ENCODE measurements at places on chromosomes 13 and 19.
A peak's percentile ranks its signal among the peaks of the same experiment; 100 is the strongest.

GRCh38 chr13:66069570-66069969 lies 1160.6 kb downstream of the PCDH9 start:
- DNase-seq, result no peak

- DNase-seq, result no peak
Observed at GRCh38 chr13:85797311-85797710, 1.9 kb downstream of the SLITRK6 start.

DNA sequence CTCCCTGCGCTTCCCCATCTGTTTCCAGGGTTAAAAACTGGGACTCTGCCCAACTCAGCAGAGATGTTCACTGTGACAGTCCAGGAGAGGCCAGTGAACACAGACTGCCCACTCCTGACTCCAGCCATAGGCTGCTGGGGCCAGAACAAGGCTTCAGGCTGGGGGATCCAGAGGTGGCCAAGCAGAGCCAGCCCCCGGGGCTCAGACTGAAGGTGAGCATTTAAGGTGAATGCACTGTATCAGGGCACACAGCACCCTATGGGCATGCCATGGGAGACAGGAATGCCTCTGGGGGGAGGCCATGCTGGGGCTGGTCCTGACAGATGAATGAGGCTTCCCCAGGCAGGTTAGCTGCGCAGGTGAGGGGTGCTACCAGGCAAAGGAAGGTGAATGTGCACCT lies 96.4 kb downstream of the TUBA3C start:
- no peak for DNase-seq

- no peak for DNase-seq
Observed at GRCh38 chr19:39745643-39746042, 7.8 kb upstream of the CLC start.

GRCh38 chr19:49676136-49676783 lies 811 bp upstream of the PRMT1 start:
- peak; percentile 52 for DNase-seq

DNA sequence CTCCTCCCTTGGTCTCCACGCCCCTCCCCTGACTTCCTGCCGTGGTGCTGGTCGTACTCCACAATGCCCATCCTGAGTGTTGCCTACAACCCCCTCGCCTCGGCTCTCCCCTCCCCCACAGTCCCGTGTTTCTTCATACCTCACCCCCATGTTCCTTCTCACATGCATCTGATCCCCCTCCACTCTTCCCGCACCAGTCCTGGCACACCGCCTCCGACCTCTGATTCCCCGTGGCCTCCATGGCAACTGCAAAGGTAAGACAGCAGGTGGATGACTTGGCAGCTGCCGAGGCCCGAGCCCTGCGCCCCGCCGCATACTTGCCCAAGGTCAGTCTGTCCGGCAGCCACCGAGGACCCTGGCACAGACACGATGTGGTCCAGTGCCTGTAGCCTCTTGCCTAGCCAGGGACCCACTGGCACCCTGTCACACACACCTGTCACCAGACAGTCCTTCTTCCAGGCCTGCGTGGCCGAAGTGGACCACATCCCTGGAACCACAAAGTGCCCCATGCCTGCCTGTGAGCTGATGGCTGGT lies 16.1 kb upstream of the SDHAF1 start:
- DNase-seq, result no peak

DNA sequence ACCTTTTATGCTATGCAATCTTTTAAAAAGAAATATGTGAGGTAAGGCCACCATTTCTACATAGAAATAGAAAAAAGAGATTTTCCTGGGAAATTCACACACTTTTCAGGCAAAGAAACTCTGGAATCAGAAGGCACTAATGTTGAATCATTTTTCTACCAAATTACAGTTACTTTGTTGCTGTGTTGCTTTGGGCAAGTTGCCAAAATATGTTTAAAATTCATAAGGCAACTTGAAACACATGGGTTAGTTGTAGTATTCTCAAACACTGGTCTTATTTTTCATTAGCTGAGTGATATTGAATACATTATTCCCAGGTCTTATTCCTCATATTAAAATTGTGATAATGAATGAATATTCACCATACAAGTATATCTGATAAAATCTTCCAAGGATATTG lies 195.0 kb upstream of the SLITRK1 start:
- DNase-seq, result no peak
